ENCODE measurements at places on chromosomes 4 and X.

GRCh38 chr4:151199319-151200190, 77.4 kb upstream of the PRSS48 start:
- no peak for DNase-seq

DNA sequence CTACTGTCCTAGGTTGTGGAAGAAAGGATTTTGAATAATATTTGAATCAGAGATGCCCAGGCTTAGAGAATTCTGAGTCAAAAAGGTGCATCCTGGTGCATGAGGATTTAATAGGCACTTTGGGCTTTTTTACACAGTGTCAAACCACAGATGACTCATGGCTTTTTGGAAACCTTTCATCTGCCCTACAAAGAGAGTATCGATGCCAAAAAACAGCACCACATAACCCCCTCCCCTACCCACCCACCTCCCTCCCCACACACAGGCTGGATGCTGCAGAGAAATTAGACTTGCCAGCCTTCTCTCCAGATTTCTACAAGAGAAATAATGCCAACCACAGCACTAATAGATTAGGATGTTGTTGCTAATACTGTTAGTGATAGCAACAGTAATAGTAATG, 779.3 kb downstream of the NLGN4X start:
- no peak for DNase-seq

DNA sequence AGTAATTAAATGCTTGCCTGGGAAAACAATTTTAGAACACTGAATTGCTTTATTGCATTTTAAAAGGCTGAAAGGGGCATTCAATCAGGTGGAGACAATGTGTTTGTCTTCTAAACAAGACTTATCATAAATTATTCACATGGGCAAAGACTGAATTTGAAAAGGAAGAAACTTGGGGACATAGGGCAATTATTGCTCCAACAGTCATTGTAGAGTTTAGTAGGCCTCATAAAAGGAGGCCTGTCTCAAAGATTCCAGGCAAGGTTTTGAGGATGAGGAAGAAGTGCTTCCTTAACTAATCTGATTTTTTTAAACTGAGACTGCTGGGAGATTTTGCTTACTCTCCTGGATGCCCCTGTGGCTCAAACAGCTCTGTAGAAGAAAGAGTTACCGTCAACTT, 174.4 kb upstream of the RPS6KA3 start:
- DNase-seq: no peak

GRCh38 chrX:129802863-129803262, 23.1 kb downstream of the SASH3 start:
- no peak for DNase-seq

DNA sequence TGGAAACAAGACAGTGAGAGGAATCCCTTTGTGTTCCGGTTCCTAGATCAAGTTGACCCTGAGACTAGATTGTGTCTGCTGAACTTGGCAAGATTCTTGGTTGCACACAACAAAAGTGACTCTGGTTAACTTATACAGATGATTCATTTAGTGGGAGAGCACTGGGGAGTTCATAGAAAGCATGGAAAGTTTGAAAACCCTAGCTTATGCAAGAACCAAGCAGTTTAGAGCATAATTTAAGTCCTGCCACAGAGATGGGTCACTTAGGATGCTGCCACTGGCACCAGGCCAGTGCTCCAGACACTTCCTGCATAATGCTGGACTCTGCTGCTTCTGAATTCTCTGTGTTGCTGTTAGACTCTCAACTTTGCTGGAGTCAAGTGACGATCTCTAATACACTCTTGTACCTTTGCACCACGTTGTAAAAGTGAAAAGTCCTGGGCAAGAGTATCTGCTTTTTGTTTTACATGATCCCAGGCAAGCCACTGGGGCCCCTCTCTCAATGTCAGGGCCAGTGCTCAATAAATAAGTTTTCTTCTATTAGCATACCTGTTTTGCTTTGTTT, 12.7 kb upstream of the DCUN1D4 start:
- no peak for DNase-seq

DNA sequence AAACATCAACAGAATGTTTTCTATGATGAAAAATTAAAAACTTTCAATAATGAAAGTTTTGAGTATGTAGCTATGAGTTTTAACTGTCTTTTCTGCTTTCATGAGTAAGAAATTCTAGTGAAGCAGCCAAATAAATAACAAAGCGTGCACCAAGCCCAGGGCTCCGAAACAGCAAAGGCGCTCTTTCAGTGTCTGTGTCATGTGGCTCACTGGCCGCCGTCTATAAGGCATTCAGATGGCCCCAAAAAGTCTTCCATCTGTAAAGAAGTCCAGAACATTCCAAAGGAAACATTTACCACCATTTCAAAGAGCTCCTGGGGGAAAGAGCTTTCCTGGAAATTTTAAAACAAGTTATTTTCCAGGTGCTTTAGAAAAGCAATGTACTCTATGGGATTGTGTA, 139.9 kb downstream of the AFAP1 start:
- DNase-seq: no peak

GRCh38 chrX:35622040-35622439, 176.1 kb upstream of the MAGEB16 start:
- DNase-seq: no peak

GRCh38 chr4:101074326-101074725, 273.0 kb downstream of the PPP3CA start:
- no peak for DNase-seq

DNA sequence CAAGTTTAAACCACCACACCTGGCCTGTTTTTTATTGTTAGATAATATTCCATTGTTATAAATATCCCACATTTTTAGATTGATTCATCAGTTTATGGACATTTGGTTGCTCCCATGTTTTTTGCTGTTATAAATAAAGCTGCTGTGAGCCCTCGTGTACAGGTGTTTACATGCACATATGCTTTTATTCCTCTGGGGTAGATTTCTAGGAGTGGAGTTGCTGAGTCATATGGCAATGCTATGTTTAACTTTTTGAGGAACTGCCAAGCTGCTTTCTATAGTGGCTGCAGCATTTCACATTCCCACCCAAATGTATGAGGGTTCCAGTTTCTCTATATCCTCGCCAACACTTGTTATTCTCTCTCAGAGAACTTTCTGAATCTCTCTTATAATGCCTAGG, 90.5 kb downstream of the TBL1X start:
- DNase-seq: peak; percentile 25

GRCh38 chr4:148773313-148773712, 331.1 kb upstream of the NR3C2 start:
- DNase-seq: no peak

DNA sequence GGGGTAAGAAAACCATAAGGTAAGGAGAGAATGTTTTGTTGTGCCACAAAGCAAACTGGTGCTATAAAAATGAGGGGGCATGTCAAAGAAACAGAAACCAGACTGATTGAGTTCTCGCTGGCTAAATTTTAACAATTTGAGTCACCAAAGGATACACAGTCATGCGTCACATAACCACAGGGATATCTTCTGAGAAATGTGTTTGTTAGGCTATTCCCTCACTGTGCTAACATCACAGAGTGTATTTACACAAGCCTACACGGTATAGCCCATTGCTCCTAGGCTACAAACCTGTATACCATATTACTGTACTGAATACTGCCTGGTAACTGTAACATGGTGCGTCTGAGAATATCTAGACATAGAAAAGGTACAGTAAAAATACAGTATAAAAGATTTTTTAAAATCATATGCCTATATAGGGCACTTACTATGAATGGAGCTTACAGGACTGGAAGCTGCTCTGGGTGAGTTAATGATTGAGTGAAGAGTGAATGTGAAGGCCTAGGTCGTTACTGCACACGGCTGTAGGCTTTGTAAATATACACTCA, 50.1 kb downstream of the FBXW7 start:
- DNase-seq: peak; percentile 93

Data from choroid plexus epithelial cell (primary cell).